ENCODE measurements at places on chromosomes 1 and 21. TPM values are rescaled to one million over a fixed set of nuclear protein-coding genes. Genes with fewer than 3 reads are reported as not detected.

Gene RIMS3
- total RNA-seq, result 0.74 TPM

Gene DCAF6
- total RNA-seq, result 196 TPM

Gene SPRR1B
- total RNA-seq, result not detected

Gene SPATA21
- not detected for total RNA-seq

Gene DEPDC1
- total RNA-seq, result 0.27 TPM

Gene PCAT6
- total RNA-seq, result 1.0 TPM

Gene KLF17
- not detected for total RNA-seq

Gene S100A7
- total RNA-seq, result not detected

Gene SLC25A44
- total RNA-seq, result 14.4 TPM

Gene MAGOH
- total RNA-seq, result 29.5 TPM

Gene PRKCZ
- total RNA-seq, result 19.1 TPM

Gene CHIA
- total RNA-seq, result not detected

Gene MYOG
- total RNA-seq, result not detected

Gene GBP7
- 0.11 TPM for total RNA-seq

Gene LCE6A
- not detected for total RNA-seq

Gene ZNF593OS
- total RNA-seq, result not detected

Gene SMPDL3B
- total RNA-seq, result not detected

Data from left ventricle myocardium inferior (tissue), 1 donor.